Tibial nerve (tissue), 4 donors: ENCODE measurements at places on chromosomes 6 and 20.

GRCh38 chr20:61850926-61851900 lies 214.5 kb downstream of the TAF4 start:
- no peaks in the 10 kb centered on the region for H3K36me3 ChIP-seq
- H3K27ac ChIP-seq, result no peak overlapping the region
- H3K27me3 ChIP-seq, result no peaks in the 10 kb centered on the region
- DNase-seq, result no peak
- no peaks in the 10 kb centered on the region for H3K4me1 ChIP-seq
- no peak overlapping the region for H3K4me3 ChIP-seq

- no peaks in the 10 kb centered on the region for H3K36me3 ChIP-seq
- no peaks in the 10 kb centered on the region for H3K27me3 ChIP-seq
These were observed 4.2 kb downstream of the CDYL start for GRCh38 chr6:4780360-4780812.

- no peak overlapping the region for H3K4me3 ChIP-seq
- H3K27me3 ChIP-seq, result no peaks in the 10 kb centered on the region
- no peak for DNase-seq
- peaks cover 13% of the 10 kb centered on the region for H3K4me1 ChIP-seq
- H3K27ac ChIP-seq, result no peak overlapping the region
- no peaks in the 10 kb centered on the region for H3K36me3 ChIP-seq
These were observed 11.0 kb downstream of the DCBLD1 start for GRCh38 chr6:117493470-117493869.

DNA sequence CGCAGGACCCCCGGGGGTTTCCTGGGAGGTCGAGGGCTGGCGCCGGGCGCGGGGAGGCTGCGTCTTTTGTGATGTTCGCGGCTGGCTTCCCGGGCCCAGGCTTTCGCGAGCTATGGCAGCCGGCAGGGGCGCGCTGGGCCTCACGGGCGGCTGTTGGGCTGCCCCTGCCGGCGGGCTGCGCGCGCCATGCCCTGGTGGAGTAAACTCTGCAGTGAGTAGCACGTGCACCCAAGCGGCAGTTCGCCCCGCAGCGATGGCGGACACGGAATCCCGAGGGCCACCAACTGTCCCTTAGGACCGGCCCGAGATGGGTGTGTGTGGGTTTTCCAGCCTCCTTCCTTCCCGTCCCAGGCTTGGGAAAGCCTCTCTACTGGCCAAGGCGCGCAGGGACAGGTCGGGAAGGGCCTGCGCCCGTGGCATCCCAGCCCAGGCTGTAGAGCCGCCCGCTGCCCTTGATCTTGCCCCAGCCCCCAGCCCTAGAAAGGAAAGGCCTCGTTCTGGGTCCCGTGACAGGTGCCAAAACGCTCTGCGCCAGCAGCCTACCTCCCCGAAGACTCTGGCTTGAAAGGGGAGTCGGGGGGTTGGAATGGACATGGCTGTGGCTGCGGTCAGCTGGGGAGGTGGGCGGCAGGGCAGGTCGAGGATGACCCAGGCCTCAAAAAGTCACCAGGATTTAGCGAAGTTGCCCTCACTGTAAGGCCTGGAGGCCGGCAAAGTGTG lies 49.7 kb downstream of the ZBTB2 start:
- H3K36me3 ChIP-seq, result no peaks in the 10 kb centered on the region
- DNase-seq, result no peak
- no peak overlapping the region for H3K27ac ChIP-seq
- no peaks in the 10 kb centered on the region for H3K27me3 ChIP-seq
- H3K4me1 ChIP-seq, result peaks cover 16% of the 10 kb centered on the region

DNA sequence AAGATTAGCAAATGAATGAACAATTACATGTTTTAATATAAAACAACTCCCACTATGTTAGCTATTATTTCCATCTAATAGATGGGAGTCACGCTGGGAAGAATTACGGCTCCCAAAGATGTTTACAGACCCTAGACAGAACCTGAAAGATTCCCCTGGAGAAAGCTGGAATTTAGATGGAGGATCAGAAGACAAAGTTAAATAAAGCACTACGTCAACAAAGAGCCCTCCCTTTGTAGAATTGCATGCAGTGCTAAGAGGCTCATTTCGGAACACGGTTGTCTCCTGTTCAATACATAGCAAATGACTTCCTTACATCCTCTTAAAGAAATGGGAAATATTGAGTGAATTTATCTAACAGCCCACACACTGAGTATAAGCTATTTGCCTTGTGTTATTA lies 328.3 kb downstream of the CBLN4 start:
- H3K27me3 ChIP-seq, result no peaks in the 10 kb centered on the region
- H3K36me3 ChIP-seq, result no peaks in the 10 kb centered on the region
- DNase-seq, result no peak
- H3K4me1 ChIP-seq, result no peaks in the 10 kb centered on the region
- no peak overlapping the region for H3K4me3 ChIP-seq

DNA sequence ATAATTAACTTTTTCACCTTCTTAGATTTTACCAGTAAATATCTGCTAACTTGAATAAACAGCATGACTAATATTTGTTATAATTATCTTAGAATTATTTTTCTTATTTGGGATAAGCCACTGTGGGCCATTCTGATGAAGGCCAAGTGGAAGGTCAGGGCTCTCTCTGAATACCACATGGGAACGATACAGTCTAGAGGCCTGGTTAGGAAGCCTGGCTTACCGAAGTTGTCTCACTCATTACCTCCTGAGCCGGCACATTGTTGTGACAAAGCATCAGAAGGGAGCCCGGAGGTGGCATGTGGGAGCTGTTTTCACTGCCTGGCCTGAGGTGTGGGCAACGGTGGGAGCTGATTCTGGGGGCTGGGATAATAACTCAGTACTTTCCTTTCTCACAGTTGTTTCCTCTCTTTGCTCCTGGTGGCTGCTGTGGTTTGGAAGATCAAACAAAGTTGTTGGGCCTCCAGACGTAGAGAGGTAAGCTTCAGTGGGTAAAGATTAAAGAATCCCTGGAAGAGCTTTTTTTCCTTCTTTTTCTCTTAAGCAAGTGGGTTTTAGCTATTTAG lies 29.2 kb downstream of the GFRA4 start:
- H3K4me3 ChIP-seq, result no peak overlapping the region
- DNase-seq, result no peak
- H3K27me3 ChIP-seq, result no peaks in the 10 kb centered on the region
- H3K4me1 ChIP-seq, result no peaks in the 10 kb centered on the region

- H3K4me3 ChIP-seq, result no peak overlapping the region
- no peak for DNase-seq
- no peak overlapping the region for H3K27ac ChIP-seq
These were observed 58.2 kb downstream of the CDH26 start for GRCh38 chr20:60016406-60016805.

DNA sequence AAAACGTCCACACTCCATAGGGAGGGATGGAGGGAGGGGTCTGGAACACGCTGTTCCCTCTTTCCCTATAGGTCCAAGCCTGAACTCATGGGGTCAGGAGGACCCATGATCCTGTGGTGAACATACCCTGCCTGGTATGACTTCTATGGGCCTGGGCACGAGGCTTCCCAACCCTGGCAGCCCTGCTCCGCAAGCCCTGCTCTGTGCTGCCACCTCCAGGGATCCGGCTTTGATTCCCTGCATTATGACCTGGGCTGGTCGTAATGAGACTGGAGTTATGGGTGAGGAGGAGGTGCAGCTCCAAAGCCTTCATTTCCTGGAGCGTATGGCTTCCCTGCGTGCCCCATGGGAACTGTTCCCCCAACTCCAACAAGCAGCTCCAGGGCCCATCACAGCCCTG lies 54.9 kb downstream of the CDH22 start:
- H3K4me3 ChIP-seq, result no peak overlapping the region
- no peak overlapping the region for H3K27ac ChIP-seq
- DNase-seq, result no peak
- no peaks in the 10 kb centered on the region for H3K36me3 ChIP-seq
- no peaks in the 10 kb centered on the region for H3K4me1 ChIP-seq
- peaks cover 79% of the 10 kb centered on the region for H3K27me3 ChIP-seq

DNA sequence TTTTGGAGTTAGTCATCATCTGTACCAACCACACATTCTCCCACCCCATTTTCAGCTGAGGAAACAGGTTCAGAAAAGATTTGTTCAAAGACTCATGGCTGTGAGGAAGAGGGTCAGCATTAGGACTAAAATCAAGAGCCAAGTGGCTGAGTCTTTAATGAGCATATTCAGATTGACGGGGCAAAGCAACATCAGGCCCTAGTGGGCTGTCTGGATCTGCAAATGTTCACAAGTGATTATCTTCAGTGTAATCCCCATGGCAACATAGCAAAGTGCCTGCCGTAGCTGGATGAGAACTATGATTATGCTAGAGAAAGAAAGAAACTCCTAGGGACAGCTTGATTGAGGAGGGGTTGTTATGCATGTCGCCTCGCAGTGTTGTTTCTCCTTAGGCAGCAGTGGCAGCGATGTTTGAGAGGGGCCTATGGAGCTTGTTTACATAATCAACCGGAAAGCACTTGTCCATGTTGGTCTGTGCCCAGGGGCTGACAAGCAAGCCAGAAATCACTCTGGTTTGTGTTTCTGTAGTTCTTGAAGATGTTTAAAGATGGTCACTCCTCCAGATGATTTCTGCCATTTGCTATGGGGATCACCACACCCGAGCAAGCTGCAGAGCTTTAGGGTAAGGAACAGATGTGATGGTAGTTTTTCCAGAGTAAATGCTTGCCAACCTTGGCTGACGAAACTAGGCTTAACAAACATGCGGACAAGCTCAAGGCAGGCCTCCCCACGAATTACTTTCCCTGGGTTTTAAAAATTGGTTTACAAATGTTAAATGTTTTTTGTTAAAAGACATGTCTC lies 124.3 kb upstream of the MLIP start:
- no peak overlapping the region for H3K27ac ChIP-seq
- no peaks in the 10 kb centered on the region for H3K27me3 ChIP-seq
- DNase-seq, result no peak
- no peaks in the 10 kb centered on the region for H3K36me3 ChIP-seq
- H3K4me1 ChIP-seq, result peaks cover 4% of the 10 kb centered on the region
- H3K4me3 ChIP-seq, result no peak overlapping the region

DNA sequence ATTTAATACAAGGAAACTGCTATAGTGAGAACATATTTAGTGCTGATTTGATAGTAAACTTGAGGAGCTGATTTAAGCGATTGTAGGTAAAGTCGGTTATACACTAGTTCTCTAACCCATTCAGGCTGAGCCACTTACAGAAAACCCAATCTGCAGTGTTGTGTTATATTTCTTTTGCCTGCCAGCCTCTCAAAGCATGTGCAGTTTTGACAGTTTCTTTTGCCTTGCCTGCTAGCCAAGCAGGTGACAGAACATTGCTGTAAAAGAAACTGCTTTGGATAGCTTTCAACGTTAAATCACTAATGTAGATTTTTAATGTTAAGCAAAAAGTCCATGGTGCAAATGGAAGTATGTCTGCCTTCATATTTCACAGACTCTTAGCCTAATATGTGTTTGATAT lies 982.9 kb downstream of the EYS start:
- no peaks in the 10 kb centered on the region for H3K36me3 ChIP-seq
- no peak overlapping the region for H3K27ac ChIP-seq
- H3K4me3 ChIP-seq, result no peak overlapping the region
- no peaks in the 10 kb centered on the region for H3K27me3 ChIP-seq
- no peak for DNase-seq
